H1 (cell line): ENCODE measurements at places on chromosomes 2 and 18. TPM values are rescaled to one million over a fixed set of nuclear protein-coding genes. Genes with fewer than 3 reads are reported as not detected.

GRCh38 chr18:13022644-13023043, 31.5 kb downstream of the CEP192 start:
- no peak for DNase-seq

CRYBA2 gene
- not detected in 2 replicates for total RNA-seq

HOXD13 gene
- total RNA-seq: not detected in 2 replicates

DNA sequence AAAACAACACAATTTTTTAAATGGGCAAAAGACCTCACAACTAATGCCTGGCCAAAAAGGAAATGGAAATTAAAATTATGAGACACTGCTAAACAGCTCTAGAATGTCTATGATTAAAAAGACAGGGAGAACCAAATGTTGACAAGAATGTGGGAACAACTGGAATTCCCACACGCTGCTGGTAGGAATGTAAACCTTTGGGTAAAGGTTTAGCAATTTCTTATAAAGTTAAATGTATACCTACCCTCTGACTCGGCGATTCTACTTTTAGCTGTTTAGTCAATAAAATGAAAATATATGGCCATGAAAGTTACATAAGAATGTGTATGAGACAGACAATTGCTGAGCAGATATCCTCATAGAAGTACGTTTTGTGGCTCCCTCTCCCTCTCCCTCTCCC, 60.9 kb downstream of the ATF2 start:
- no peak for DNase-seq

DNA sequence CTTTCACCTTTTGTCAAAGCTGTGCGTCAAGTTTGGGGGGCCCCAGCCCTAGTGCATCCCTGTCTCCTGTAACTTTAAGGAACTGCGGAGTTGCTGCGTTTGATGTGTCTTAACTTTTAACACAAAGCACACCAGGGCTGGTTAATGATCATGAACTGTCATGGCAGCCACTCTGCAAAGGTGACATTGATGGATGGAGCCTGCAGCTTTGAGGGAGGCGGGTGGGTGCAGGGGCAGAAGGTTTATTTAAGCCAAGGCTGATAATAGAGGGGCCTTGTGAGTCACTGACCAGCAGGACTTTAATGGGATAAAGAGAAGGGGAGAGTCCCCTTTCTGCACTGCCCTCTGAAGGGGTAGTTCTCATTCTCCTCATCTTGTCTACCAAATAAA, 190.2 kb upstream of the GATA6 start:
- DNase-seq: no peak

DNA sequence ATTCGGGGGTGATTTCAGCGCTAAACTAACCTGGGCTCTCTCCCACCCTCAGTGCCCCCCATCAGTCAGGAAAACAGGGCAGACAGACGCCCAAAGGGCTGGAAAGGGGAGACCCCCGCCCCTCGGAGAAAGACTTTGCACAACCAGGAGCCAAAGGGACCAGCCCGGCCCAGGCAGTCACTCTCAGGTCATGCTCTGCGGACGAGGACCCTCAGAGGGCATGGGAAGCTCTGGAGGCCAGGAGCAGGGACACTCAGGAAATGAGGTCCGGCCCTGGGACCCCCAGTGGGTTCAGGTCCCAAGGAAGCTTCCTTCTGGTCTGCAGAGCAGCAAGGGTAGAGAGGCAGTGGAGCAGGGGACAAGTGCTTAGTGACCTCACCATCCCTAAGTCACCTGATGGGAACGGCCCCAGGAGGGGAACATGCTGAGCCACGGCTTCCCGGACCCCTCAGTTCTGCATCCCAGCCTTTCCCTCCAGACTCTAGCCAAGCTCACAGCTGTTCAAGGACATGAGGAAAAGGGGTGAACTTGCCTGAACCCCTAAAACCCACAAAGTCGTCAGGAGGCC, 88.0 kb upstream of the GPC1 start:
- DNase-seq: no peak
